ENCODE measurements at places on chromosomes 4 and X.
A peak's percentile ranks its signal among the peaks of the same experiment; 100 is the strongest.

GRCh38 chrX:905848-906566 is 275.4 kb downstream of the SHOX start:
- no peak for DNase-seq

DNA sequence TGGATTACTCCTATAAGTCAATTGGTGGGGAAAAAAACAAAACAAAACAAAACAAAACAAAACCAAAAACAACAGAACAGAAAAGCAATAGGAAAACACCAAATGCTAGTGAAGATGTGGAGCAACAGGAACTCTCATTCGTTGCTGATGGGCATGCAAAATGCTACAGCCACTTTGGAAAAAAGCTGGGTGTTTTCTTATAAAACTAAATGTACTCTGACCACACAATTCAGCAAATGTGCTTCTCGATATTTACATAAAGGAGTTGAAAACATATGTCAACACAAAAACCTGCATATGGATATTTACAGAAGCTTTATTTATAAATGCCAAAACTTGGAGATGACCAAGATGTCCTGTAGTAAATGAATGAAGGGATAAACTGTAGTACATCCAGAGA is 703.6 kb upstream of the FAM241A start:
- DNase-seq: no peak

DNA sequence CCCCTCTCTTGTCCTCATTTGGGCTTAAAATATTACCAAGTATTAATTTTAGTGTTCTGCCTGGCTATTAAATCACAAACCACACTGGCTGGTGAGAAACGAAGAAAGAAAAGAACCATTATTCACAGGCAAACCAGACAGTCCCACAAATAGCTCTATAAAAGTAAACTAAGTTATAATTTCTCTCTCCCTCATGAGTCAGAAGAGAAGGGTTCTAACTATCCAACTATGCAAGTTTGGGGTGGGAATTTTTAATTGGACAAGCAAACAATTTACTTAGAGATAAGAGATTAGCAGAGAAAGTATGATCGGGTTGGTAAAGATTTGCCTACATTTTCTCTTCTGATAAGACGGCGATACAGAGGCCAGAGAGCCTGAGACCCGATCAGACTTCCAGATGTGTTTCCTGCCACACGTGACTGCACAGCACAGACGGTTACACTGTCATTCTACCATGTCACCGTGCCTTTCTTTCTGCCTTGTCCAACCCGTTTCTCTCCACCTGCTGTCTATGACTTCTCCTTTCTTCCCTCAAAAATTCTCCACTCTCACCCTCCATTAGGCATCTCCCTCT is 52.3 kb downstream of the MEPE start:
- DNase-seq: no peak

DNA sequence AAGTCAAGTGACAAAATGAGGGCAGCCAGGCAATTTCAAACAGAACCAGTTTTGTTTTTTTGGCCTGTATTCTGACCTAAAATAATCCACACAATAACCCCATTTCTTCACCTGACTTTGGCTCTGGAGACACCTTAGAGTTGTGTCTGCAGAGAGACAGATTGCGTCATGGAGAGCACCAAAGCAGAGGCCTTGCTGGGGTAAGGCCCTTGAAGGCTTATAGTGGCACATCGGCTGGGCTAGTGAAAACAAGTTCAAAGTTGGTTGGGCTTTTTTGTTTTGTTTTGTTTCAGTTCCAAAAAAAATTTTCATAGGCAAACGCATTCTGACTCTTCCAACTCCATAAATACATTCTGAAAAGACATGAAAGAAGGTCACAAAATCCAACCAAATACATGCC is 34.4 kb downstream of the PARM1 start:
- no peak for DNase-seq

GRCh38 chr4:55351824-55352223 is 5.8 kb downstream of the SRD5A3 start:
- DNase-seq: no peak

GRCh38 chrX:97123001-97123400 is 239.3 kb downstream of the RPA4 start:
- no peak for DNase-seq

DNA sequence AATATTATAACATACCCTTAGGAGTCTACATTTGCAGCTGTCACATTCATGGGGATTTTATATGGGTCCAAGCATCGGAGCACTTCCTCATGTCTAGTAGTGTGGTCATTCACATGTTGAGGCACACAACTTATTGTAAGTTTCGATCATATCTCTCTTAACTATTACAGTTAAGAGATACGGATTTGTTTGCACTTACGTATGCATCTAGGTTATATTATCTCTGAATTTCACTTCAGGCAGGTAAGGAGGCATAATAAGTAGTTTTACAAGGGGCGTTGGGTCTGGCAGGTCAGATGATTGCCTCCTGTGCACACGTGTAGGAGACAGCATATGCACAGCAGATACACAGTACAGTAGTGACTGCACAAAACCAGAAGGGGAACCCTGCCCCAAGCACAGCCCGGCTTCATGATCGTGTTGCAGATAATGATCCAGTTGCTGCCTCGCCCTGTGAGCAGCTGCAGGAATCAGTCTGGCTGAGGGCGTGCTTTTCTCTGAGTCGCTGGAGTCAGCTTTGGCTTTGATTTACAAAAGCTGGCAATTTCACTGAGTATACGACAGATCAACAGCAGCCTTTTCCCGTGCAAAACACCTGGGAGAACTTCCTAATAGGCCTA is 302.9 kb upstream of the GATB start:
- no peak for DNase-seq

DNA sequence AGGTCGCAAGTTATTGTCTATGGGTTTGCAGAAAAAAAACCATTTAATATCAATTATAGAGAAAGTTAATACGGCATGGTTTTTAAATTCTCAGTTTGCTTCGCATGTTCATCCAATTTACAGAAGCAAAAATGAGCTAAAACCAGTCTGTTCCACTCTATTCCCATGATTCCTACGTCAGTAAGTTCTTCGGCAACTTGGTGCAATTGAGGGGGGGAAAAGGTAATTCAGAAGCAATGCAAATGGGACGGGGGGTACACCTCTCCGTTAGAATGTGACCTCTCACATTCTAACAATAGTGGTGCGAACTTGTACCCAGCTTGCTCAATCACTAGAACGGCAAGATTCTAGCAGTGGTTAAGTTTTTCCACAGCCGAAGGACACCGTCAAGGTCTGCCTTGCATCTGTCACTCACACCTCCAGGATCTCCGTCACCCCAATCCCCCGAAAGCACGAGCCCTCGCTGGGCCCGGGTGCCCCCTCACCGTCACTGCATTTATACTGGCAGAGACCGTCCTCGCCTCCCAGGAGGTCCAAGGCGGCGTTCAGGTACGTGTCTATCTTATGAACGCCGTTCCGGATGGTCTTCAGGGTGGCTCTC is 653 bp downstream of the PLA2G12A start:
- DNase-seq: no peak

DNA sequence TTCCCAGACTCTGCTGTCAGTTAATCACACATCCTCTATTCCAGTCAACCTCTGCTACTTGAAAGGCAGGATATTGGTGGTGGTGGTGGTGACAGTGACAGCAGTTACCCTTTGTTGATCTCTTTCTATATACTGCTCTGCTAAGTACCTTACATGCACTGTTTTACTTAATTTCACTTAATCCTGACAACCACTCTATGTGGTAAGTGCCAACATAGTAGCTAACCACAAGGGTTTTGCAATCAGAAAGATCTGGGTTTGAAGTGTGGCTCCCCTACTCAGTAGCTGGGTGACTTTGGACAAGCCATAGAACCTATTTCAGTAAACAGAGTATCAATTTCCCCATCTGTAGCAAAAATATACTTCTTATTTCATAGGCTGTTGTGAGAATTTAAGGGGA is 24.2 kb upstream of the F9 start:
- no peak for DNase-seq

DNA sequence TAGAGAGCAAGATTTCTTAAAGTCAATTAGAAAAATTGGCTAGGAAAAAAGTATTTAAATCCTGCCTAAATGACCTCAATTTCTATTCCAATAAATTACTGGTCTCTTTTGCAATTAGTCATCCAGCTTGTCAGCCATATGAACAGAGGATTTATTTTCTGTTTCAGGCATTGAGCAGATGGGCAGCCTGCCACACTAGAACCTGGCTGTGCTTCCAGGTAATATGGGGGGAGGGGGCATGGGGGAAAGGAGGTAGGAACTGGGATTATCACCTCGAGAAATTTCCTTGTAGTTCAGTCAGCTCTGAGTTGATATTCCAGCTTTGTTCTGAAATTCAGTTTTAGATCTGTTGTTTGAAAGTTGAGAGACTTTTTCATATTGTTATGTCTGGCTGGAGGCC is 206.3 kb upstream of the LCORL start:
- DNase-seq: no peak

GRCh38 chr4:147960971-147961370 is 229.1 kb downstream of the ARHGAP10 start:
- no peak for DNase-seq

- peak; percentile 20 for DNase-seq
These were observed 96.2 kb downstream of the UGT8 start for GRCh38 chr4:114694770-114695169.

DNA sequence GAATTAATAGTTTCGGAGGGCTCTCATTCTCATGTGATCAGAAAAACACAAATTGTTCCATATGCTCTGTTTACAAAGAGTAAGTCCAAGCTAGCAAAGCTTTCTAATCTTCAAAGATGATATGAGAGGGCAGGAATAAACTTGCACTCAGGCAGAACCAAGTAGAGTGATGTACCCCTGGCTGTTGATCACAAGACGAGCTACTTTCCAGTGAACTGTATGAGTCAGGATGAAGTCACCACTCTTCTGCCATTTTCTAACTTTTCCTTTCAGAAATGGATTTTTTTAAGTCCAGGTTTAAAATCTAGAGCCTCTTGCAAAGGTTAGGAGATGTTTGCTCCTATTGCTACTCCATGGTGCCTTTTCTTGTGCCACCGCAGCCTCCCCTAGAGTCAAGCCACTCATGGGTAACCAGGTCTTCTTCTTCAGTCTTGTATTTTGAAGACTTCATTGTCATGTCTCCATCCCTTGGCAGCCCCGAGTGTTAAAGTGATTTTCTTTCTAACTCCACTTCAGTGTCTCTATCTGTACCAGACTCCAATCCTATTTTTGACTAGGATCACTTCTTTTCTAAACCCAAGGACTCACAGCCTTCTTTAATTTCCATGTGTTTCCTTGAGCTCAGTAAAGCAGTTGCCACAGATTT is 171.9 kb upstream of the GALNT7 start:
- no peak for DNase-seq

Measured in naive B cell (primary cell).